ENCODE measurements at places on chromosomes 4 and X. TPM values are rescaled to one million over a fixed set of nuclear protein-coding genes. Genes with fewer than 3 reads are reported as not detected.

NAP1L3 gene
- total RNA-seq = 2.3 TPM

SLIT2 gene
- total RNA-seq = 33.3 TPM

F8A3 gene
- 0.30 TPM for total RNA-seq

UBE2D3 gene
- total RNA-seq = 350 TPM

CCDC110 gene
- under 0.01 TPM for total RNA-seq

ARSJ gene
- total RNA-seq = 68.2 TPM

DAPP1 gene
- not detected for total RNA-seq

Data from epithelial cell of umbilical artery (primary cell).